ENCODE measurements at places on chromosomes 1 and 21.

DNA sequence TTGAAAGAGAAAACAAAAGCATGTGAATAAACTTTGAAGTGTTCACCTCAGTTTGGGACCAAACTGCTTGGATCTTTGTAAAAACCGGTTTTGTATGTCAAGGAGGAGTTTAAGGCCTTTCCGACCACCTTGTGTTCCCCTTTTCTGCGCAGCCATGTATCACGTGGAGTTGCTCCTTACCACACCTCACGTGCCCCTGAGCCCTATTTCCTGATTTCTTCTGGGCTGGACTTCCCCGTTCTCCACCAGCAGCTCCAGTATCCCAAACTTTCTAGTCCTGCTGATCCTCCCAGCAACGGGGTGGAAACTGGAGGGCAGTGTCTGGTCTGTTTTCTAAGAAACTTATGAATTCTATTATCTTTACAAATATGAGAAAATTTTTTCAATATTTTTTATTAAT is 1.6 kb upstream of the SH3D21 start:
- no peak for DNase-seq

GRCh38 chr1:203359010-203359571 is 8.2 kb upstream of the FMOD start:
- no peak for DNase-seq

GRCh38 chr21:44823179-44823660 is 5.4 kb upstream of the SUMO3 start:
- DNase-seq, result no peak

- no peak for DNase-seq
These were observed 1510.1 kb downstream of the MRPL39 start for GRCh38 chr21:24097181-24097580.

- DNase-seq, result no peak
These were observed 109.6 kb upstream of the APP start for GRCh38 chr21:26280148-26280547.

GRCh38 chr1:88990426-88990825 is 2.0 kb downstream of the KYAT3 start:
- DNase-seq, result no peak

GRCh38 chr1:231885209-231885854 is 258.7 kb downstream of the DISC1 start:
- DNase-seq, result no peak

GRCh38 chr1:192363177-192363576 is 46.4 kb downstream of the RGS21 start:
- DNase-seq, result no peak

DNA sequence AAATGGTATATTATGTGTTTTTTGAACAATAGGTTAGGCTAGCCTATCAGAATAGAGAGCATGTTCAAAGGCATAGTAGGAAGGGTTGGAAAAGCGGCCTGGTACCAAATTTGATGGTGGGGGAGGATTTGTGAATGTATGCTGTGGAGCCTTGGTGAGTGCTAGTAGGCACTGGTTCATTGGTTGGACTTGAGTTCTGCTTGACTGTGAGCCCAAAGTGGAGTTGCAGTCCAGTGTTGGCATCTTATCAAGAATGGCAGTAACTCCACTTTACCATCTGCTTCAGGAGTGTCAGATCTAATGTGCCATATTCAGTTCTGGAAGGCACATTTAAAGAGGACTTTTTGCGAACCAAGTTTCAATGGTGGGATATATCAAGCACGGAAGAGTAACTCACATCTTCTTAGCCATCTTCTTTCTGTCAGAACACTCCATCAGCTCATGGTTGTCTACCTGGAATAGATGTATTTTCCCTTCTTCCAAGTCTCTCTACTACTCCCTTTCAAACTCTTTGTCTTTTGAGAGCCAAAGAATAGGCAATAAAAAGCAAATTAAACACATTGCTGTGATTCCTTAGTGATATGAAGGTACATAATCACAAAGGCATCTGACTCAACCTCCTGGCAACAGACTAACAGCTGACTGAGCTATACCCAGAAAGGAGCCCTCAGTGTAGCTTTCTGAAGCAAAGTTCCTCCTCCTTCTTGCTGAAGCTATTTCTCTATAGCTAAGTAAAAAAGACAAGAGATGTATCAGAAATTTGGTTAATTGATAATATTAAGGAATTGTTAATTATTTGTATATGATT is 21.7 kb downstream of the LRRC8B start:
- no peak for DNase-seq

All from GM12891 (cell line).